EH (cell line): ENCODE measurements at places on chromosomes 1 and 21.

- DNase-seq: no peak
Measured at GRCh38 chr1:227541129-227541528, 22.2 kb upstream of the ZNF678 start.

DNA sequence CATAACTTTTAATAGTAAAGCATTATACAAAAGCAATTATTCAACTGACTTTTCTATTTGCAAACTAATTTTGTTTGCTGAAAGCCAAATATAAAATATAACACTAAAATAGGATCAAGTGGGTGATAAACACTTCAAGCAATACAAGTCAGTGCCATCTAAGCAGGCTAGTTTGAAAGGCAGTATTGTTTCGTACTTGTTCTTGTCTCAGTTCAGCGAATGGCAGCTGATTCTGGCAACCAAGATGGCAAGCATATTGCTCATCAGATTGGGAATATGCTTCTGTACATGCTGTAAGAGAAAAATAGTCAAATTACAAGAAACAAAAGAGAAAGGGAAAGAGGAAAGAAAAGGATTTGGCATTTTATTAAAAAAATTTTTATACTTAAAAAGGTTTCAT is 7.5 kb downstream of the TMEM59 start:
- no peak for DNase-seq

DNA sequence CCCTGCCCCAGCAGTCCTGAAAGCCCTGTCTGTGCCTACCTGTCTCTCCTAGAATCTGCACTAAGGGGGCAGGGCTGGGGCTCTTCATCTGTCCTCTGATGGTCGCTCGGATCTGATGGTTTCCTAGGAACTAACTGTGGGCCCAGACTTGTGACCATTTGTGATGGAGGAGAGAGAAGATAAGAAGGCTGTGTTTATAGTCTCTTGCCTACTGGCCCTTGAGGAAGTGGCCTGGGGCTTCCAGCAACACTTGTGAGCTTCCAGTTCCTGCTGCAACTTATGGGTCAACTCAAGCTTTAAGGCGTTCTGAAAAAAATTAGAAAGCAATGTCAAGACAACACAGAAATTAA is 53.2 kb upstream of the SYNC start:
- no peak for DNase-seq

DNA sequence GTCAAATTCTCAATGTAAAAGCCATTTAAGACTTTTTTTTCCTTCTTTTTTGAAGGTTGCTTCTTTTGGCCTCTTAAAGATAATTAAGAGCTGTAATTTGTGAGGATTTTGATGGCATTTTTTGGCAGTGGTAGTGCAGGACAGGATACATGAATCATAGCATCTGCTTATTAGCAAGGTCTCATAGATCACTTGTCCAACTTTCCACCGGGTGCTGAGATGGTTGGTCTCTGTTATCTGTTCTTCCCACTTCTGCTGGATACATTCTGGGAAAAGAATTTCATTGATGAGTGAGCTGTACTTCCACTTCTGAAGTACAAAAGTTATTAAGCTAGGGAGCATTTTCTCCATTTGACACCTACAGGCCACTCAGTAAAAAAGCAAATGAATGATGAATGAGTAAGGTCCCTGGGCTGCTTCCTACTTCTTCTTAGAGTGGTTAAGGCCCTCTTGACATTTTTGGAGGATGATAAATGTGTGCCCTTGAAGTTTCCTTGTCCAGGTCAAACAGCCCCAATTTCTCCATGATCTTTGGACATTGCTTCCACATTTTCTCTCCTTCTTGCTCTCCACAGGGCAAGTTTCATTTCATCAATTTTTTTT is 100.6 kb downstream of the ROR1 start:
- peak; percentile 27 for DNase-seq

DNA sequence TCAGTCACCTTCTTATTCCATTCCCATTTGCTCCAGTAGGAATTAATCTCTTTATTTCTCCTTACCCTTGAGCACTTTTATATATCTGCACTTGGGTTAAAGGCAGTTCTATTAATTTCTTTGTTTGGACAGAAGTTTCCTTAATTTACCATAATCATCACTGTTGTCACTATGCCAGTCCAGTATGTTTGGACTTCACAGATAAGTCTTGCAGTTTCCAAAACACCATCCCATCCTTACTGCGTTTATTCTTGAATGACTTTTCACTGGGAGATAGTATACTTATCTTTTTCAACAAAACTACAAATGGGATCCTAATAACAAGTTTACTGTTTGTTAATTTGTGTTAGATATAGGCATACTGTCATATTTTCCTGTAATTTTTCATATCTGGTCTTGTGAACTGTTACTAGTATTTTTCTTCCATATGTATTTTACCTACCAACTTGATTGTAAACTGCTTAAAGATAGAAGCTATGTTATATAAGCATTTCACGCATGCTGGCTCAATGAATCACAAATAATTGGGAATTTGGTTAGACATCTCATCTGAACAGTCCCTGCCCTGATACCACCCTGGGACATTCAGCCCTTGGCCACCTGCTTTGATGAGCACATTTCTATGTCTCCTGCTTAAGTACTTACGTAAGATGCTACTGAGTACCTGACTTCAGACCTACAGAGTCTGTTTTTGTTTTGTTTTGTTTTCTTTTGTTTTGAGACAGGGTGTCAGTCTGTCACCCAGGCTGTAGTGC is 78.2 kb downstream of the OLFML2B start:
- DNase-seq: peak; percentile 47

- DNase-seq: no peak
Measured at GRCh38 chr21:45922648-45923047, 58.9 kb upstream of the COL6A1 start.
